ENCODE measurements at places on chromosomes 11 and 22.

- no peak for DNase-seq
Observed at GRCh38 chr22:47369020-47369419, 606.6 kb downstream of the TBC1D22A start.

- DNase-seq, result no peak
Observed at GRCh38 chr22:38707346-38707745, 1.6 kb downstream of the GTPBP1 start.

GRCh38 chr22:29316141-29316828 lies 788 bp upstream of the RASL10A start:
- DNase-seq, result no peak

GRCh38 chr11:62974848-62975522 lies 9.8 kb downstream of the SLC22A6 start:
- peak; percentile 18 for DNase-seq

All from stimulated activated naive CD8-positive, alpha-beta T cell treated with anti-CD3 and anti-CD28 coated beads, Interleukin-15, amount 100 ng/mL, for 72 hours (primary cell).